CD8-positive, alpha-beta memory T cell (primary cell): ENCODE measurements at places on chromosomes 7 and 10. TPM values are rescaled to one million over a fixed set of nuclear protein-coding genes. Genes with fewer than 3 reads are reported as not detected.

DNA sequence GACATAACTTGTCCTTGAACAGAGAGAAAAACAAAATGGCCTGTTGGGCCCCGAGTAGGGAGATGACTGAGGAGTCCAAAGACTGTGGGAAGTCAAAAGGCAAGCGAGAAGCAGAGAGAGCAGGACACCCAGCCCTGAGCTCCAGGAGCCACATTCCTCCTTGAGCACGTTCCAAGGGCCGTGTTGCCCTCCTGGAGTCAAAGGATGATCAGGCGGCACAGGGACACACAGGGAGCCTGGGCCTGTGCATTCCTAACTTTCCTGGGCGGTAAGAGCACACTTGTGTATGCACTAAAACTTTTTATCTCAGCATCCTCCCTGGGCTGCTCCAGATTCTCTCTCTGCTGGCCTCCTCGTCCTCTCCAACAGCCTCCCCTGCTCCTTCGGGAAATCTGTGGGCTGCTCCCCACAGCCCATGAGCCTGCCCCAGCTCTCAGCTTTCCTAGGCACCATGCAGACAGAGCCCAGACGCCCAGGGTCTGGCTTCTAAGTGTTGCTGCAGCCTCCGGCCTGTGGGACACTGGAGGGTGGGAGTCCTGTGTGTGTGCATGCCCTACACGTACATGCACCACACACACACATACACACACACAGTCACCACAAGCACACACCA lies 281.8 kb downstream of the POU6F2 start:
- no peak for DNase-seq
- H3K27ac ChIP-seq, result no peak overlapping the region
- no peaks in the 10 kb centered on the region for H3K4me1 ChIP-seq
- H3K36me3 ChIP-seq, result no peaks in the 10 kb centered on the region
- H3K27me3 ChIP-seq, result no peaks in the 10 kb centered on the region

Gene SPDYE16
- total RNA-seq, result 0.42 TPM

DNA sequence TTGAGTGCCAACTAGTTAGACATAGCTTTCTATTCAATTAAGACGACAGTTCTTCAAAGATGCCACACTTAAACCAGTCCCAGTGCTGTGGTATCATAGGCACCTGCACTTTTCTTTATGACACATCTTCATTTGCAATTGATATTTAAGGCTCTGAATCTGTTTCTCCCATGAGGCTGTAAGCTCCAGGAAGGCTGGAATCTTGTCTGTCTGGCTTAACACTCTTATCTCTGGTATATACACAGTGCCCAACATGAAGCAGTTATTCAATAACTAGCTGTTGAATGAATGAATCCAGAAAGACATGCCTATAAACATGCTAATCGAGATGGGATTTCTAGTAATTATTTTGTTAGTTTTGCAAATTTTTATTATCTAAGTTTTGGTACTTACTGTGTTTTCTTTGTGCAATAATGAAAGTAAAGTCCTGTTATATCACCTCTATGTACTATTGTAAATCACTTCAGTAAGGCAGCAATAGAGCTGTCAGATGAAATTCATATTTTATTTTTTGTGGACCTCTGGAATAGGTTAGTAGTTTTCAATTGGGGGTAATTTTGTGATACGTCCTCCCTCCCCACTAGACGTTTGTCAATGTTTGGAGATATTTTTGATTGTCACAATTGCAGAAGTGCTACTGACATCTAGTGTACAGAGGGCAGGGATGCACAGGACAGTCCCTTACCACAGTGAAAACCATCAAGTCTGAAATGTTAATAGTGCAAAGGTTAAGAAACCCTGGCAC lies 51.3 kb upstream of the STEAP4 start:
- H3K27ac ChIP-seq, result no peak overlapping the region
- no peaks in the 10 kb centered on the region for H3K27me3 ChIP-seq

- H3K27ac ChIP-seq, result no peak overlapping the region
- no peaks in the 10 kb centered on the region for H3K36me3 ChIP-seq
- no peaks in the 10 kb centered on the region for H3K4me1 ChIP-seq
- no peaks in the 10 kb centered on the region for H3K27me3 ChIP-seq
- DNase-seq, result no peak
- no peak overlapping the region for H3K4me3 ChIP-seq
Measured at GRCh38 chr7:33781796-33782195, 123.5 kb upstream of the BMPER start.
